Osteocyte (in vitro differentiated cells): ENCODE measurements at places on chromosomes 5 and 9.

DNA sequence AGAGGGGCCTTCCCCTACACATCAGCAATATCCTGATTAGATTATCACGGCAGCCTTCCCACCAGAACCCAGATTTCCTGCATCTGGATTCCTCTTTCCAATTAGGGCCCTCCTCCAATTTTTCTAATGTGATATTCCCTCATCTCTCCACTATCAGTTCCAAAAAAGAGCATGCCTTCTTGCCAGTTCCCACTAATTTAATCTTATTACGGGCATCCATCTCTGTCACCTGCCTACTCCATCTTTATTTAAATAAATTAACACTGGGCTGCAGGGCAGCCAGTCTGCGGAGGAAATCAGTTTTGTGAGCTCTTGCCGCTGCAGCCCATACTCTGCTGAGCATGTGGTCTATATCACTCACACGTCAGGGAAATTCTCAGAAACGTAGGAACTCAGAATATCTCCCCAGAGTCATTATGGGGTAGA lies 16.6 kb upstream of the FBP2 start:
- H3K4me3 ChIP-seq = no peak overlapping the region
- H3K27ac ChIP-seq = no peak overlapping the region
- DNase-seq = no peak
- no peaks in the 10 kb centered on the region for H3K36me3 ChIP-seq
- H3K27me3 ChIP-seq = peaks cover 43% of the 10 kb centered on the region

GRCh38 chr5:93423300-93423699 lies 157.7 kb downstream of the NR2F1-AS1 start:
- H3K4me1 ChIP-seq = peaks cover 20% of the 10 kb centered on the region
- no peak overlapping the region for H3K27ac ChIP-seq
- peaks cover 6% of the 10 kb centered on the region for H3K36me3 ChIP-seq
- H3K27me3 ChIP-seq = no peaks in the 10 kb centered on the region
- H3K4me3 ChIP-seq = no peak overlapping the region

- H3K27me3 ChIP-seq = peaks cover 4% of the 10 kb centered on the region
- no peak overlapping the region for H3K27ac ChIP-seq
- no peak overlapping the region for H3K4me3 ChIP-seq
- no peak for DNase-seq
- H3K4me1 ChIP-seq = peaks cover 13% of the 10 kb centered on the region
Observed at GRCh38 chr5:136679233-136679632, 313.9 kb upstream of the TRPC7 start.

GRCh38 chr9:132114102-132114707 lies 34.5 kb upstream of the MED27 start:
- no peak overlapping the region for H3K27ac ChIP-seq
- H3K36me3 ChIP-seq = no peaks in the 10 kb centered on the region
- H3K4me3 ChIP-seq = no peak overlapping the region
- no peaks in the 10 kb centered on the region for H3K4me1 ChIP-seq
- peaks cover 43% of the 10 kb centered on the region for H3K27me3 ChIP-seq

DNA sequence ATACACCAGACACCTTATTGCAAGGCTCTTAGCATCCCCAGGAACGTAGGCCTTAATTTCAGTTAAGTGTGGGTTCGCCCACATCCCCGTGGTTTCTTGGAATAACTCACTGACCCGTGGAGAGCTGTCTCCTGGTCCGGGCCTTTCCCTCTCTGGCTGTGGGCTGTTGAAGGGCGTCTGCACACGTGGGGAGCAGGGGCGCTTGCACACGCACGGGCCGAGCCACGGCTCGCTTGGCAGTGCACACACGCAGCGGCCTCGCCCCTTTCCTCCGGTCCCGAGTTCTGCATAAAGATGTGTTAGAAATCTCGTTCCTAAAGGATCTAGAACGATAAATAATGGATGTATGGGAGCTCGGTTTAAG lies 141.9 kb downstream of the PBX3 start:
- peaks cover 41% of the 10 kb centered on the region for H3K4me1 ChIP-seq
- peak overlapping the region; percentile 71 for H3K4me3 ChIP-seq
- no peak for DNase-seq
- no peaks in the 10 kb centered on the region for H3K27me3 ChIP-seq
- H3K36me3 ChIP-seq = no peaks in the 10 kb centered on the region

DNA sequence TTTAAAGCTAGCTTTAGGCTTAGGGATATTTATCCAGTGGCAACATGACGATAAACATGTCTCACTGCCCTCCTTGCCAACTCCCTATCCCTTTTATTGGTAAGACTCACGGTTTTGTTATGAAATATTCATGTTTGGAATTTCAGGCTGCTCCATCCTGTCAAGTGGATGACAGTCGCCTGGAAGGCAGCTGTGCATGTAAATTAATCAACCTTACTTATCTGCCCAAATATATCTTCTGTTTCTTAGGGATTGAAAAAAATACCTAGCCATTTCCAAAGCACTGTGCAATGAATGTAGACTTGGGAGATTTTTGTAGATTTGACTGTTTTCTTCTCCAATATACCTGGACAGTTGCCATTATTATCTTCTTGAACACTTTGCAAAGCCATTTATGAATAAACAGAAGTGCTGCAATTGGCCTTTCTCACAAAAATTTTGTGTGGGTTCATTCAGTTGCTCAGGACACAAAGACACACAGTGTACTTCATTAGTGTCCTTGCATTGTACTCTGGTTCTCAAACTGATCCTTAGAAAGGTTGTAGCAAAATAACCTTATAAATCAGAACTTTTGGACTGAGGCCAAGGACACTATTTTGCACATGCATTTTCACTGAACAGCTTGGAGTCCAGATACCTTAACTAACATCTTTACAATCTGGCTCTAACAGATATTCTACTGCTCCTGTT lies 889.4 kb upstream of the SEMA6A start:
- H3K27me3 ChIP-seq = peaks cover 2% of the 10 kb centered on the region
- no peaks in the 10 kb centered on the region for H3K4me1 ChIP-seq
- no peak for DNase-seq
- no peaks in the 10 kb centered on the region for H3K36me3 ChIP-seq

DNA sequence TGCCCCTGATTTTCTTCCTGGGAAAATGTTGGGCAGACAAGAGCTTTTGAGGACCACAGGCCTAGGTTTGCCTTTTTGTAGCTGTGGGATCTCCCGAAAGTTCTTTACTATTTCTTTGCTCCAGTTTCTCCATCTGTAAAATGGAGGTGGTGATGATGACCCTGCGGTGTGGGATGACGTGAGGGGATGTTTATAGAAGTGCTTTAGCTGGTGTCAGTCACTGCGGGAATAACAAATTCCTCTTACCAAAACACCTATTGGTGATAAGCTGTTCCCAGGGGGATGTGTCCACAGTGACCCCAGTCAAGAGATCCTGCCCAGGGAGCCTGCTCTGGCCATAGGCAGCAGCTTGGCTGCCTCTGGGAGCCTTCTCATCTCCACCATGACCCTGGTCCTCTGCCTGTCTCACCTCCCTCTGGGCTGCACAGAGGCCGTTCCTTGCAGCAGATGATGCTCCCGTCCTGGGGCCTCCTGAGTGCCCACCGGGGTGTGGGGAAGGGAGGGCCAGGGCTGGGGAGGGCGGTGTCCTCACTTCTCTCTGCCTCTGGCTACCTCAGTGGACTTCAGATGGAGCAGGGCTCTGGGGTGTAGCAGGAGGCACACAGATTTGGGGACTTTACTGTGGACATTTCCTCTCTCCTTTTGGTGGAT lies 77.2 kb downstream of the COL15A1 start:
- H3K36me3 ChIP-seq = no peaks in the 10 kb centered on the region
- H3K27me3 ChIP-seq = no peaks in the 10 kb centered on the region
- no peak for DNase-seq
- no peak overlapping the region for H3K4me3 ChIP-seq
- peaks cover 12% of the 10 kb centered on the region for H3K4me1 ChIP-seq

GRCh38 chr5:56710826-56711590 lies 104.3 kb upstream of the MAP3K1 start:
- no peak for DNase-seq
- no peaks in the 10 kb centered on the region for H3K36me3 ChIP-seq
- no peak overlapping the region for H3K4me3 ChIP-seq
- H3K4me1 ChIP-seq = peaks cover 12% of the 10 kb centered on the region
- H3K27me3 ChIP-seq = no peaks in the 10 kb centered on the region
- peak overlapping the region; percentile 40 for H3K27ac ChIP-seq

DNA sequence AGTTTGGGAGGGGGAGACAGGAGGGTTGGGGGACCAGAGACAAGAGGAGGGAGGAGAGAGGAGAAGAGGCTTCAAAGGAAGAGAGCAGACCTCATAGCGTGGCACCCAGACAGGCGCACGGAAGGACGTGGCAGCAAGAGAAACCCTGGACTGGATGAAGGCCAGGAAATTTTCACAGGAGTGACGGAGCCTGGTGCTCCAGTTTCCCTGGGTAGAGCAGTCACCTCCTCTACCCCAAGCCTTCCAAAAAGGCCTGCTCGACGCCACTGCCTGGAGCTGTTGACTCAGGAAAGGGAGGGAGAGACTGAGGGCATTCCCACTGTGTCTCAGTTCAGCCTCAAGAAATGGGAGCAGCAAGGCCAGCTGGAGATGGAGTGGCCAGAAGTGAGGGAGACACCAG lies 19.3 kb downstream of the AK8 start:
- peaks cover 30% of the 10 kb centered on the region for H3K27me3 ChIP-seq
- no peak overlapping the region for H3K4me3 ChIP-seq
- no peak for DNase-seq
- H3K27ac ChIP-seq = no peak overlapping the region
- no peaks in the 10 kb centered on the region for H3K36me3 ChIP-seq
- no peaks in the 10 kb centered on the region for H3K4me1 ChIP-seq

DNA sequence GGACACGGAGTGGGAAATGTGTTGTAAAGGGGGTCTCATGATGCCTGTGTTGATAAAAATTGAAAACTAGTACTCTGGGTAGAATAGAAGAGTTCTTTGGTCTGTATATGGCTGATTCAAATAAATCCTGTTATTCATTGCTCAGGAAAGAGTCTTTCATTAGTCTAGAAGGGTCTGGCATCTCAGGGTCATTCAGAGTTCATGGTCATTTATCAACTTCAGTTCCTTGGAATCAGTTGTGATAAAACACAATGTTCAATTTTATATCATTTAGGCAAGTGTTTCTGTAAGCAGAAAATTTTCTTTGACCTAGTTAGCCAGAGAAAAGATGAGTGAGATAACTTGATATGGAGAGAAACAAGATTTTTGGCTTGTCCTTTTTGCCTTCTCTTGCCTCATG lies 36.3 kb downstream of the SPATA31D1 start:
- no peaks in the 10 kb centered on the region for H3K36me3 ChIP-seq
- DNase-seq = no peak
- no peak overlapping the region for H3K27ac ChIP-seq
- peaks cover 4% of the 10 kb centered on the region for H3K4me1 ChIP-seq

DNA sequence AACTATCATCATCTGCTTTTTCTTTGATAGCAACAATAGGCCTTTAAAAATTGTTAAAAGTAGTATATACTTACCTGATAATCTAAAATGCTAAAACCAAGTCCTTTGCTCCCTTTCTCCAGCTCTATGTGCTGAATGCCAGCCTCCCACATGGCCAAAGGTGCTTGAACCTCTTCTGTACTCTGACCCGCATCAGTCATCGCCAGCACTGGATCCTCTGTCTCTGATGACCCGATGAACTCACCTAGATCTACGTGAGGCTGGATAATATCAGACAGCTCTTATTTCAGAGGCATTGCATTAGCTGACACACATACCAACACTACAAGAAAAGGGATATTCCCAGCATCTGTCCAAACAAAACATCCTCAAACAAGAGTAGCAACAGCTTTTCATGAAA lies 89.5 kb downstream of the MPDZ start:
- H3K27ac ChIP-seq = no peak overlapping the region
- peaks cover 3% of the 10 kb centered on the region for H3K4me1 ChIP-seq
- no peak for DNase-seq
- no peaks in the 10 kb centered on the region for H3K27me3 ChIP-seq
- H3K36me3 ChIP-seq = peaks cover 56% of the 10 kb centered on the region

DNA sequence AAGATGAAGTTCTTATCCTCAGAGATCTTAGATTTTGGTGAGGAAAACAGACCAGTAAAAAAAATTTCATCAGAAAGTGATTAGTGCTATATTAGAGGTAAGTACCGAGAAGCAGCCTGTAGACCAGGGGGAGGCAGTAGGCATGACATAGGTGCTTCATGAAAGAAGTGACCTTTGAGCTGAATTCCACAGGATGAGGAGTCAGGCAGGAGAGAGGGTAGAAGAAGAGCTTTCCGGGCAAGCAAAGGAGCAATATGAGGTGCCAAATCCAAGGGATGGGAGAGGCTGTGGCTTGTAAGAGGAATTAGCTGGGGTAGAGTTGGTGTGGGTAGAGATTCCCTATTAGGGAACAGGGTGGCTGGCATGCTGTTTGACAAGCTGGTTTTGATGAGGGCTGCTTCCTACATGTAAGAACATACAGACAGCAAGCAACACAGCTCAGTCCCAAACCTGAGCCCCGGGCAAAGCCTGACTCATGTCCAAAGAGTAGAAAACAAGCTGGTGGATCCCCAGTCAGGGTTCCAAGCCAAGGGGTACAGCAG lies 48.4 kb upstream of the PWWP2A start:
- H3K27me3 ChIP-seq = no peaks in the 10 kb centered on the region
- H3K4me1 ChIP-seq = peaks cover 44% of the 10 kb centered on the region
- H3K36me3 ChIP-seq = no peaks in the 10 kb centered on the region
- no peak for DNase-seq
- H3K27ac ChIP-seq = no peak overlapping the region

DNA sequence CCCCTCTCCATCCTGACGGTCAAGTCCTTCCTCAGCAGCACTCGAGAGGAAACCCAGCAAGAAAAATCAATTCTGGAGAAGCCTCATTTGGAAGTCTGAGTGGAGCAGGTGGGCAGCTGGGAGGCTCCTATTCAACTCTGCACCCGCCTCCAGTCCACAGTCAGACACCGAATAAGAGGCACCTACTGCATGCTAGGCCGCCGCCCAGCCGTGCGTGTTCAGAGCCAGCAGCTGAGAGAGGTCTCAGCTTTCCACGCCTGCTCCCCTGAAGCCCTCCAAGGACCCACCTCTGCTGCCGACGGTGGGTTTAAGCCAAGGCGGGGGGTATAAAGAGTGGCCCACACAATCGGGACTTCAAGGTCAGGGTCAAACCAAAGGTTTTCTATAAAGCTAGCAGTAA lies 41.9 kb downstream of the VAV2 start:
- H3K4me3 ChIP-seq = no peak overlapping the region
- DNase-seq = no peak
- H3K27me3 ChIP-seq = no peaks in the 10 kb centered on the region
- peaks cover 4% of the 10 kb centered on the region for H3K36me3 ChIP-seq

GRCh38 chr9:121331992-121332685 lies 37.9 kb downstream of the STOM start:
- H3K27ac ChIP-seq = peak overlapping the region; percentile 56
- peaks cover 20% of the 10 kb centered on the region for H3K4me1 ChIP-seq
- H3K4me3 ChIP-seq = no peak overlapping the region
- no peaks in the 10 kb centered on the region for H3K27me3 ChIP-seq

GRCh38 chr5:146042628-146043279 lies 62.6 kb downstream of the PLAC8L1 start:
- no peaks in the 10 kb centered on the region for H3K36me3 ChIP-seq
- H3K27ac ChIP-seq = no peak overlapping the region
- peaks cover 10% of the 10 kb centered on the region for H3K4me1 ChIP-seq
- no peaks in the 10 kb centered on the region for H3K27me3 ChIP-seq

GRCh38 chr5:87266914-87267573 lies 639 bp upstream of the RASA1 start:
- H3K27ac ChIP-seq = peak overlapping the region; percentile 98
- H3K27me3 ChIP-seq = peaks cover 24% of the 10 kb centered on the region
- H3K4me1 ChIP-seq = peaks cover 26% of the 10 kb centered on the region
- H3K4me3 ChIP-seq = peak overlapping the region; percentile 99

DNA sequence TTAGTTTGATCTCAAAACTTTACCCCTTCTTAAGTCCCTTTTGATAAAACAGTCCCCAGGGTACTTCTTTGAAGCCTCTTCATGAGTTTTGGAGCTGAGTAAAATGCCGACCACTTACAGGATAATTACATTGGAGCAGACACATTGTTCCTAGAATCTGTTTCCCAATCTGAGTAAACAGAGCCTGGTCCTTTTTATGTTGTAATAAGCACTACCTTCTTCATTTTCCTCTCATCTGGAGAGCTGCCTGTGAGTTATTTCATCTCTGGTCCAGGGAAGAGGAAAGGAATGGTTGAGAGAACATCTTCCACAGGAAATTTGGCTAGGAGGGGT lies 26.3 kb upstream of the GALNT10 start:
- H3K4me1 ChIP-seq = no peaks in the 10 kb centered on the region
- DNase-seq = no peak
- no peak overlapping the region for H3K27ac ChIP-seq
- H3K4me3 ChIP-seq = no peak overlapping the region
